Naive B cell (primary cell): ENCODE measurements at places on chromosomes 12 and 14. TPM values are rescaled to one million over a fixed set of nuclear protein-coding genes. Genes with fewer than 3 reads are reported as not detected.

- no peak for DNase-seq
Observed at GRCh38 chr14:98210045-98210672, 1061.8 kb downstream of the BCL11B start.

- no peak for DNase-seq
Observed at GRCh38 chr12:28097221-28097620, 93.0 kb upstream of the CCDC91 start.

DNA sequence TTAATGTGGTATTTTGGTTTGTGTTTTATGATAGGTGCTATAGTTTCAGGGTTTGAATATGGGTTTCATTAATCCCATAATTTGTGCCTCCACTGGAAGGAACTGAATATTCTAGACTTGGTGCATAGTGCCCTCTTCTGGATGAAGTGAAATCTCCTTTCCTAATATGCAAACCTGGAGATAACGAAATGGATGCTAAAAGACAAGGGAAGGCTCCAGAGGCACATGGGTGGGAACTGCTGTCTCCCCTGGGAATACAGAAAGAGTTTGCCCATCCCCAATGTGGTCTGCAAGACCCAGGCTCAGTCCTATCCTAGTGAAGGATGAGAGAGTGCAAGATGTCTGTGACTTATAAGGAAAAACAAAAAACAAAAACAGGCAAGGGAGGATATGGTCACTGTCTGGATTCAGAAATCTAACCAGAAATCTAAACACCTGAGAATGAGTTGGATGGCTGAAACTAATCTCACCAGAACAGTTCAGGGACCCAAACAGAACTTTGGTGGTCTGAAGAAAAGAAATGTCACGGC is 142.3 kb upstream of the TMPO start:
- no peak for DNase-seq

GRCh38 chr14:95540236-95540855 is 5.5 kb downstream of the GLRX5 start:
- no peak for DNase-seq

- no peak for DNase-seq
Observed at GRCh38 chr14:96423446-96424108, 31.6 kb downstream of the AK7 start.

GRCh38 chr12:74747305-74747704 is 209.7 kb downstream of the ATXN7L3B start:
- DNase-seq = no peak

GRCh38 chr12:9721394-9722092 is 11.4 kb downstream of the CLECL1 start:
- DNase-seq = peak; percentile 72

DNA sequence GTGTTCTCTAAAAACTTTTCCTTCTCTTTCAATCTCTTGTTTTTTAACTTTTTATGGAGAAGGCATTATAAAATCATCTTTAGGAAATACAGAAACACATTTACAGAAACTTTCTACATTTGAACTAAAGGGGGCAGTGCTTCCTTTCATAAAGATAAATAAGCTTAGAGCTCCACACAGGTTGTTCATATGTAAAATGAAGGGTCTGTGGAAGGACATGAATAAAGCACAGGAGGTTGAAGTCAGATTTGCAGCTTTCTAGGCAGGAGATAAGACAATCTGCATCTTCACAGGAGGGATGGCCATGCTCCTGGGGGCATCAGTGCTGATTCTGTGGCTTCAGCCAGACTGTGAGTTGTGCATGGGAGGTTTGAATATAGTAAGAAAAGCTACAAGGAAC is 426.0 kb downstream of the DAD1 start:
- no peak for DNase-seq

GRCh38 chr14:72621387-72622065 is 272.4 kb downstream of the DPF3 start:
- DNase-seq = no peak

GRCh38 chr12:80589077-80589476 is 118.4 kb upstream of the MYF6 start:
- no peak for DNase-seq

DNA sequence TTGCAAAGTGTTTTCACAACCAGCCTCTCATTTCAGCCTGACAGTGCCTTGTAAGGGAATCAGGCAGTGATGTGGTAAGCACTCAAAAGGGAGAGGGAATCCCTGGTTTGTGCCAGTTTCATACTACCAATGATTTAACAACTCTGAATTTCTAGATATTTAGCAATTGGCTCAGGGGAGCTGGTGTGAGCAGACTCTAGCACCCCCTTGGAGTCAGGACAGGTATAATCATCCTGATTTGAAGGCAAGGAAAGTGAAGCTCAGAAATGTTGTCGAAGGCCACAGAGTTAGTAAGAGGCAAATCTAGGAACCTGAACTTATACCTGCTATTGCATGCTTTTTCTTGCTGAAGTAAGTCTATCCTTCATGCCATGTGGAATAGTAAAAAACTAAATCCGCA is 63.1 kb upstream of the DACT1 start:
- DNase-seq = no peak

GRCh38 chr14:77082356-77082755 is 15.7 kb upstream of the CIPC start:
- DNase-seq = no peak

GRCh38 chr12:32542428-32543229 is 136.5 kb upstream of the DNM1L start:
- no peak for DNase-seq

OR4E2 gene
- polyA plus RNA-seq = not detected

GLRX5 gene
- polyA plus RNA-seq = 98.1 TPM

TAS2R19 gene
- not detected for polyA plus RNA-seq

KLRD1 gene
- 1.7 TPM for polyA plus RNA-seq

SPIC gene
- not detected for polyA plus RNA-seq
